ENCODE measurements at places on chromosomes 5 and 9.

- DNase-seq = no peak
Observed at GRCh38 chr9:95341293-95341962, 23.9 kb upstream of the FANCC start.

GRCh38 chr9:128479262-128479661 is 23.5 kb downstream of the ODF2 start:
- DNase-seq = no peak

- no peak for DNase-seq
Observed at GRCh38 chr5:153429761-153430380, 60.6 kb upstream of the GRIA1 start.

GRCh38 chr9:98943682-98944056 is at the start of gene COL15A1:
COL15A1 (plus strand) TSS chr9:98943907; CDS start chr9:98944062, 155 bp downstream.
- DNase-seq = no peak

DNA sequence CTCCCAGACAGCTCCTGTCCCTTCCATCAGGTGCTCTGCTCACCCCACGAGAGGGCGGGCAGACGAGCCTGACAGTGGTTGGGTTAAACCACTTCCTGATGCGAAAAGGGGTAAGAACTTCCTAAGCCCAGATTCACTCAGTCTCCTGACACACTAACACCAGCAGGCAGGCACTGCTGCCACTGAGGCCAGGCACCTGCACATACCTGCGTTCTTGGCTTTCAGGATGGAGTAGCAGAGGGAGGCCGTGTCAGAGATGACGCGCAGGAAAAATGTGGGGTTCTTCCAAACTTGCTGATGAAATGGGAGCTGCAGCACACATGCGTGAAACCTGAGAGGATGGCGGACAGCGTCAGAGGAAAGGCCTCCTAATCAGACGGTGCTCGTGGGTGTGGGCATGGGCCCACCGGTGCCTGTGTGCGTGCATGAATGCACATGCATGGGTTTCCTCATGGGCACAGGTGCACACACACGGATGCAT is 29.9 kb downstream of the SLC6A18 start:
- no peak for DNase-seq

DNA sequence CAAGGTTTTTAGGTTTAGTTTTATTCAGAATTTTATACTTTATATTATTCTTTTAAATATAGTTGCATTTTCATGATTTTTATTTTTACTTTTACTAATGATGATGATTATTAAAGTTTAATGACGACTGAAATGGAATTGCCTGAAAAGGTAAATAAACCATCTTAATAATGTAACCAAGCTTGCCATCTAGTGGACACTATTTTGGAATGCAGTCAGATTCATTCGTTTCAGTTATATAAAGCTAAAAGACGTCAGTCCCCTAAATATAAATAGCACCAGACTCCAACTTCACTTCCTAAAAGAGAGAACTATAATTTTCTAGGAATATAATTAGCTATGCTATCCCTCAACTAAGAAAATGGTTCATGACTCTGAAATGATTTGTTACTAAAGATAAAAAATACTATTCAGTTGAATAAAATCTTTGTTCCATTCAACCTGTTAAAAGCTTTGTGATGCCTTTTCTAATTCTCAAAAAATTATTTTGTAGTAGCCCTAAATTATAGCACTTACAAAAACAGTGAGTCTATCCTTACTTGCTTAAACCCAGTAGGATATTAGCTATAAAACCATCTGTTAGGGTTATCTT is 19.9 kb downstream of the ABITRAM start:
- DNase-seq = peak; percentile 35

DNA sequence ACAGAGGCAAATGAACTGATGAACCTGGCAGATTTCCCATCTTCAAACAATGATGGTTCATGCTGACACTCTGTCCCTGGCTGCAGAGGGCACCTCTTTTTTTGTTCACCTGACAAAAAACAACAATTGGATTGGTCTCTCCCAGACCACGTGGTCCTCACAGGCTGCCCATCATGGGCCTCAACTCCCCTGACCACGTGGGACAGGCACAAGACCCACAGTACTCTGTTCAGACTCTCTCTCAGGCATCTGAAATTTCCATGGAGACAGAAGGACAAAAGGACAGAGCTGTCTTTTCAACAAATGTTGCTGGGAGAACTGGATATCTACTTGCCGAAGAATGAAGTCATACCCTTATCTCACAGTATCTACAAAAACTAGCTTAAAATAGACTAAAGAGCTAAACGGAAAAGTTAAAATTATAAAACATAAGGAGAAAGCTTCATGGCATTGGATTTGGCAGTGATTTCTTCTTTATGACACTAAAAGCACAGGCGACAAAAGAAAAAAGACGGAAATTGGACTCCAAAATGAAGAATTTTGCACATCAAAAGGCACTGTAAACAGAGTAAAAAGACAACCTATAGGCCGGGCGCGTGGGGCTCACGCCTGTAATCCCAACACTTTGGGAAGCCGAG is 12.2 kb upstream of the DRD1 start:
- DNase-seq = no peak

Measured in NCI-H1694 (cell line).